Nucleus accumbens (tissue), 56 donors: ENCODE measurements at places on chromosomes 2 and 18.

- DNase-seq: no peak
Measured at GRCh38 chr2:232984451-232985207, 28.4 kb downstream of the NGEF start.

- no peak for DNase-seq
Measured at GRCh38 chr2:1858733-1859132, 114.4 kb upstream of the PXDN start.

DNA sequence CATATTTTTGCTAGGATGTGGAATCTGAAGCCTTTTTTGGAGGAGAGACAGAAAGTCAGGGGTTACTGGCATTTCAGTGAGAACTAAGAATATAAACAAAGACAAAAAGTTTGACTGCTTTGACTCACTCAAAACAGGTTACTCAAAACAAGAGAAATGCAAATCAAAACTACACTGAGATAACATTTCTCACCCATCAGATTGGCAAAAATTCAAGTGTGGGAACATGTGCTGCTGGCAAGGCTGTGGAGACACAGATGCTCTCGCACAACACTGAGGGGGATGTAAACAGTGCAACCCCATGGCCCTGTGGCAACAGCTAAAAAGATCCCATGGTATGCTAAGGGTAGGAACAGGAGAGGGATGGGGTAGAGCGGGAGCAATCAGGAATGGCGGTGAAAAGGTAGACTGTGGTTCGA, 86.6 kb downstream of the DTNB start:
- no peak for DNase-seq

DNA sequence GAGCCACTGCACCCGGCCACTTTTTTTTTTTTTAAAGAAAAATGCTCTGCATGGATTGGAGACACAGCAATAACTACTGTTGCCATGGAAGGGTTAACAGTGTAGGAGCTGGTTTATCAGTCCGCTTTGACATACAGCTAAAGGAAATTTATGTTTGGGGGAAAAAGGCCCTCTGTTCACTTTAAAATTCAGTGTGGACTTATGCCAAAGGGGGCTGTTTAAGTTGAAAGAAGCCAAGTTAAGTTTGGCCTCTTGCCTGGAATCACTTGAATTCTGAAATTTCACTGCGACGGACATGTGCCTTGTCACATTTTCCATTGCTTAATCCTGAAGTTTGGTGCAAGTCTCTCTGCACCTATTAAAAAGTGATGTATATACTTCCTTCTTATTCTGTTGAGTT, 3.1 kb downstream of the KCNE4 start:
- no peak for DNase-seq
